ENCODE measurements at places on chromosomes 7 and 10.
A peak's percentile ranks its signal among the peaks of the same experiment; 100 is the strongest.

DNA sequence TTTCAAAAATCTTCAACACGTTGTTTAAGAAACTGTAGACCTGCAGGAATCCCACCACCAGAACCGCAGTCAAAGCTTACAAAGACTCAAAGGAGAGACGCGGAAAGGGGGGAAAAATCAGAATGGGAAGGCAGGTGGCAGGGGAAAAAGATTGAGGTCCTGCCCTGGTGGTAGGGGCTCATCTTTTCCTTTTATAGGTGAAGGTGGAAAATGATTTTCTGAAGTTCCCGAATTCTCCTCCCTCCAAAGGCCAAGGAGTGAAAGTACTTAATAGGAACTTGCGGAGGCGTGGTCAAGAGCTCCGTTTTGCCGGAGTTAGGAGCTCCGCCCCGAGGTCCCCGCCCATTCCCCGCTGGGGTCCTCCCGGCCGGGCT is 724 bp downstream of the BBIP1 start:
- peak; percentile 97 for DNase-seq

DNA sequence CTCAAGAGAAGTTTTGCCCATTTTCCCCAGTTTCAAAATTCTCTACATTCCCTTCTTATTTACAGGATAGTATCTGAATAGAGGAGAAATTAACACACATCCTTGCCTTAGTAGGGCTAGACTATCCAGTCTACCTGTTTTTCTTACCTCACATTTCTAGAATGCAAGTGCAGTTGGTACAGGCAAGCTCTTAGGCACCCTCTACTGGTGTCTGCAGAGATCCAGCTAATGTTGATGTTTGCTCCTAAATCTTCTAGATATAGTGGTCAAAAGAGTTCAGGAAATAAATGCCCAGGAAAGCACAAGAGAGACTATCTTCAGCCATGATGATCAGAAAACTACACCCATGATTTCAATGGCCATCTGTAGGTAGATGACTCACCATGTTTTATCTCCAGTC is 205.3 kb downstream of the HTR7 start:
- peak; percentile 48 for DNase-seq

DNA sequence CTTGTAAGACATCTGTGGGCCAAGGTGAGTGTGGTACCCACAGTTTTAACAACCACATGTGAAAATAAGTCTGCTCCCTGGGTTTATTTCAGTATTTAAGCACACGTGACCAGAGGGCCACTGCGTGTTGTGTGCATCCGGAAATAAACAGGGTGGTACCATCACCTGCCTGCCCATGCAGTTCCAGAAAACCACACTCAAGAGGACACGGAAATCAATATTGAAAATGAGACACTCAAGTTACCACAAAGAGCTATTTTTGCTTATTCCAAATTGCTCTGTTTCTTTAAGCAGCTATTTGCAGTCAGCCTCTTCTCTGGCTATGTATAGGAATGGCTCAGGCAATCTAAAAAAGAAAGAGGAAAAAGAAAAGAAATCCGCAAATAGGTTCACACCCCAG is 71.8 kb upstream of the LOXL4 start:
- DNase-seq = no peak

GRCh38 chr10:85012305-85012704 is 683.9 kb downstream of the CCSER2 start:
- DNase-seq = no peak

GRCh38 chr10:105068497-105068896 is 427.4 kb downstream of the SORCS3 start:
- DNase-seq = no peak

- no peak for DNase-seq
Observed at GRCh38 chr7:116500078-116500853, 728 bp downstream of the CAV2 start.

GRCh38 chr7:44698046-44698580 is 50.5 kb upstream of the ZMIZ2 start:
- DNase-seq = no peak

GRCh38 chr7:133539016-133539415 is 286.1 kb downstream of the EXOC4 start:
- no peak for DNase-seq

DNA sequence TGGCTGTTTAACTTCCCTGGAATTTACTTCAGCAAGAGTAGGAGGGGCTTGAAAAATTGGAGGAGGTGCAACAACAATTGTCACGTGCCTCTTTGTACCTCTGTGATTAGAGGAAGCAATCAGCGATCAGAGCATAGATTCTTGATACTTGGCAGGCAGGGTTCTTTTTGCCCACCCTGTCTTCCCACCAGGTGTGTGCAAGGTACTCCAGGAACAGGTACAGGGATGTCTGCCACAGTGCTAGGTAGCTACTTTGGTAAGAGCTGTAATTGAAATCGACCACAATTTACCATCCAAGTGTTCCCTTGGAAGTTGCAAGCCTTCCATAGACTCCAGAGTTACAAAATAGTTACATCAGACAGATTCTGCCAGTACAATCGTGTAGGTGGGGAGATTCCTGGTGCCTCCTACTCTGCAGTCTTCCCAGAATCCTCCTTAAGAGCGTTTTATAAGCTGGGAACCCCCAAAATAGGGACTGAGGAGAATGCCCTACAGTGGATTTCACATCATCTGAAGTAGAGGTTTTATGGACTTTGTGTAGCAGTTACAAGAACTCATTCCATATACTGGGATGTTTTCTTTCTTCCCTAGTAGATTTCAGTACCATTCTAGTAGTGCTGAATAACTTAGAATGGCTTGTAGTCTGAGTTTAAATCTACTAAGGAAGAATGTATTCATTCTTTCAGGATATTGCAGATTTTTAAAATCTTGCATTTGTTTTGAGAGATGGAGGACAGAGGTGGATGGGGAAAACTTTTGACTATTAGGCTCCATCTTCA is 101.9 kb downstream of the EXOC4 start:
- DNase-seq = no peak

DNA sequence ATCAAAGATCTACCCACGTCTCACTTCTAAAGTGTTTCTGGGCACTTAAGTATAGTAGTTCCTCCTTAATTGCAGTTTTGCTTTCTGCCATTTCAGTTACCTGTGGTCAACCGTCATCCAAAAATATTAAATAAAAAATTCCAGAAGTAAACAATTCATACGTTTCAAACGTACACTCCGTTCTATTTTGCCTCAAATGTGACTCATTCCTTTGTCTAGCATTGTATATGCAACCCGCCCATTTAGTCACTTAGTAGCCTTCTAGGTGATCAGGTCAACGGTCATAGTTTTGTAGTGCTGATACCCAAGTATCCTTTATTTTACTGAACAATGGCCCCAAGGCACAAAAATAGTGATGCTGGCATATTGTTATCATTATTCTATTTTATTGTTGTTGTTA is 33.8 kb downstream of the HGF start:
- DNase-seq = no peak
